Subcutaneous preadipocyte (primary cell): ENCODE measurements at places on chromosomes 16 and 17. TPM values are rescaled to one million over a fixed set of nuclear protein-coding genes. Genes with fewer than 3 reads are reported as not detected.

Gene SMPD3
- under 0.01 TPM in 1 of 2 replicates, not detected in the other for total RNA-seq

Gene KRT15
- total RNA-seq: 0.78 TPM in 1 of 2 replicates, not detected in the other

Gene GAST
- total RNA-seq: not detected in 2 replicates

Gene MT1M
- 4.7 and 24.6 TPM in 2 replicates for total RNA-seq

Gene MT1H
- not detected in 2 replicates for total RNA-seq

Gene NETO2
- total RNA-seq: 11.0 and 20.3 TPM in 2 replicates

Gene AATK
- total RNA-seq: 0.20 and 0.37 TPM in 2 replicates

Gene KRTAP2-3
- total RNA-seq: not detected in 2 replicates

Gene RHBDF1
- 36.4 and 44.4 TPM in 2 replicates for total RNA-seq

Gene NRN1L
- 0.37 TPM in 1 of 2 replicates, not detected in the other for total RNA-seq

Gene SPATA22
- total RNA-seq: 0.78 and 1.1 TPM in 2 replicates

Gene CES5A
- not detected in 2 replicates for total RNA-seq

Gene OTOA
- under 0.01 and 0.37 TPM in 2 replicates for total RNA-seq

Gene CDC42EP4
- 40.1 and 73.7 TPM in 2 replicates for total RNA-seq

Gene RDM1
- 0.37 TPM in 1 of 2 replicates, not detected in the other for total RNA-seq

Gene ERCC4
- 8.5 and 12.1 TPM in 2 replicates for total RNA-seq

Gene GCGR
- total RNA-seq: not detected in 2 replicates

Gene WFIKKN2
- total RNA-seq: not detected in 2 replicates

Gene CLEC19A
- not detected in 2 replicates for total RNA-seq

Gene IRF8
- total RNA-seq: not detected in 2 replicates

Gene SOST
- total RNA-seq: not detected in 2 replicates

Gene ITGAD
- under 0.01 TPM in 1 of 2 replicates, not detected in the other for total RNA-seq

Gene TBC1D3C
- total RNA-seq: not detected in 2 replicates

Gene BCAS3
- 13.7 and 15.1 TPM in 2 replicates for total RNA-seq
